ENCODE measurements at places on chromosomes 4 and X.

GRCh38 chrX:52558140-52558539, 41.3 kb upstream of the XAGE1B start:
- no peak for DNase-seq

DNA sequence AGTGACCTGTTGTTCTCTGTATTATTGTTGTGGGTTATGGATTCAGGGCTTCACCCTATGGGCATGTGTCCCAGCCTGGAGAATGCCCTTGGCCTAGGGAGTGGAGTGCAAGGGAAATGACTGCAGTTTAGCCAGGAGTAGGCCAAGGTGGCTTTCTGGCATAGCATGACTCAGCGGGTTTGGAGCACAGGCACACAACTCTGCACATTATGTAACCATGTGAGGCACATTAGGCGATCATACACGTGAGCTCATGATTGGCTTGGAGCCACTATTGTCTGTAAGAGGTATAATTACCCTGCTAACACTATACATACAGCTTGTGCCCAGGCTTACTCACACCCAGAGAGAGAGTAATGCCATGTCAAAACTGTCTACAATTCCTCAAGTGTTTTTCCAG, 35.1 kb upstream of the TACR3 start:
- DNase-seq: no peak

- no peak for DNase-seq
These were observed 3.9 kb upstream of the GAR1 start for GRCh38 chr4:109811707-109812106.

DNA sequence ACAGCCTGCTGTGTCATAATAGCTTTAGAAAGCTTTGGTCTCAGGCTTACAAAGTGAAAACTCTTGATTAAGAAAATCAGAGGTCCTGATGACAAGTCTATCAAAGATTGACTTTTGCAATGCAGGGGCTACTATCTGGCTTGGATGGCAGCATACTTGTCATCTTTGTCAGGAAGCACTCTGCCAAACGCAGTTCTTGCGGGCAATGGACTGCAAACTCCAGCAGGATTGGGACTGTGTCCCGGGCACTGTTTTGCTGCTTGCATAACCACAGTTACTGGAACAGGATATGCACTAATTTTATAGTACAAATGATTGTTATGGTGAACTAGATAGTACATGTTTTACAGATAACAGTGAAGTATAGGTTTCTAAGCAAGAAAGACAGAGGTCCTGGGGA, 185.6 kb downstream of the IQCM start:
- DNase-seq: no peak

GRCh38 chr4:113445286-113445685, 316.3 kb downstream of the CAMK2D start:
- DNase-seq: no peak

GRCh38 chr4:173370130-173370476, 651 bp upstream of the SAP30 start:
- DNase-seq: peak; percentile 60

DNA sequence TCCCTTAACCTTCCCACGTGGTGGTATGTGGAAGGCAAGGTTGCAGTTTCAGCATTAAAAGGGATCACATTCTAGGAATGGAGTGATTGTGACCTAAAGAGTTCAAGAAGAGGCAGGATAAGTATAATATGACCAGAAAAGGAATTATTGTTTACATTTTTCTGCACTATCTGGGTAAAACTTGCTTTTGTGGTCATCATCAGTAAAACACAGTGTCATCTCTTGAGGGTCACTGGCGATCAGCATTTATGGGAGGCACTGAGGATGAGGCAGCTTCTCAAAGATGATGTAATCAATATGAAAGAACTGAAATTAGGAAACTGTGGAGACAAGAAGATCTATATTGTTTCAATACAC, 88.7 kb downstream of the CFAP299 start:
- no peak for DNase-seq

DNA sequence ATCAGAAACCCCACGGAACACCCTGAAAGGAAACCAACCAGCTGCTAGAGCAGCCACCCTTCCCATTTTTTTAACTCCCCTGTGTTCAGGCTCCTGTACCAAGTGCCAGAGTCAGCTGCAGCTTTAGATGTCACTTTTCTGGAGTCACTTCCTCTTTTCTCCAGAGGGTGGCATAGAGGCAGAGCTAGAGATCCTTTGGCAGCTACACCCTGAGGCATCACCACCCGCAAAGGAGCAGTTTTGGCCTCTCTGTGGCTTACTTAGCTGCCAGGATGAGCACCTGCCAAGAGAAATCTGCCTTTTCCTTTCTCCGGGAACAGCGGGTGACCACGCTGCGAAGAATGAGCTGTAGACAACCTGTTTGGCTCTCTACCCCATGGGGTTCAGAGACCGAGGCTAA, 58.0 kb upstream of the CHRDL1 start:
- no peak for DNase-seq

DNA sequence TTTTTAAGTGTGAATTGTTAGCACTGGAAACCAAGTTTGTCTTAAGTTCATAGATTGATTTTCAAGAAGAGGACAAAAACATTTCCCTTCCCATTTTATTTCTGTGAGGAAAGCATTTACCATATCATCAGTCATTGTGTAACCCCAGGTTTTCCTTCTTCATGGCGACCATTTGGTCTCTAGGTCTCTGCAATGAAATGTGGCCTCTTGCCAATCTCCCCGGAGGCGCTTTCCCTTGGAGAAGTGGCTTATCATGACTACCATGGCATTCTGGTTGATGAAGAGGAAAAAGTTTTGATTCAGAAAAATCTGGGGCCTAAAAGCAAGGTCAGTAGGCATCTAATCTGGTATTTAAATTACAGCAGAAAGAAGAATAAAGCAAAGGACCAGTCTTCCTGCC, 54.4 kb downstream of the ADD1 start:
- no peak for DNase-seq

- no peak for DNase-seq
These were observed 12.1 kb upstream of the CC2D2A start for GRCh38 chr4:15457406-15458201.

DNA sequence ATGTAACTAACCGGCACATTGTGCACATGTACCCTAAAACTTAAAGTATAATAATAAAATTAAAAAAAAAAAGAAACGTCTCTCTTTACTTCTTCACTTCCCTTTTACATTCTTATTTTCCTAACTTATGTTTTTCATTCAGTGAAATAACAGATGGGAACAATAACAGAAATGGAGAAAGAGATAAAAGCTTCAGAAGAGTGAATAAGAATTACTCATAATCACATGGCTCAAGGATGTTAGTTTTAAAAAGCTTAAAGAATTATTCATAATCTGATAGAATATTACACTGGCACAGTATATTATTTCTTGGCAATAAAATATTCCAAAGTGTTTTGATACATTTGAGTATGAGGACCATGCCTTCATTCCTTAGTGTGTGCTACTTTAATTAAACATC, 175.6 kb downstream of the COL25A1 start:
- no peak for DNase-seq
